NCI-H1105 (cell line): ENCODE measurements at places on chromosomes 7 and 10.

- DNase-seq = no peak
Observed at GRCh38 chr10:24313283-24313682, 104.3 kb downstream of the KIAA1217 start.

- DNase-seq = no peak
Observed at GRCh38 chr10:87659571-87660483, at the start of gene PAPSS2. TSS of gene PAPSS2 (plus strand) at chr10:87659878. CDS start at chr10:87659982, 104 bp downstream.

GRCh38 chr7:42161110-42161509, 75.9 kb downstream of the GLI3 start:
- no peak for DNase-seq

DNA sequence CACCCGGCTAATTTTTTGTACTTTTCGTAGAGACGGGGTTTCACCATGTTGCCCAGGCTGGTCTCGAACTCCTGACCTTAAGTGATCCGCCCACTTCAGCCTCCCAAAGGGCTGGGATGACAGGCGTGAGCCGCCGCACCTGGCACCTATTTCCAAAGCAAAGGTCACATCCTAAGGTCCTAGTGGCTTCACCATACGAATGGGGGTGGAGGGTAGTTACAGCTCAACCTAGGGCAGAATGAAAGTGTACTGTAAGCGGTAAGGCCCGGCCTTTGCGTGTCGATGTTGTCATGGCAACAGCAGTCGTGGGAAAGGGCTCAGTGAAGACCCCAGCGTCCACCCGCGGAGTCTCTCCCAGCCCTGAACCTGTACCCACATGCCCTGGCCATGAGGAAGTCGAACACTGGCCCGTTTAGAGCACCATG, 1.6 kb upstream of the COX19 start:
- DNase-seq = no peak

GRCh38 chr10:121041906-121042305, 190.7 kb downstream of the WDR11 start:
- DNase-seq = no peak

DNA sequence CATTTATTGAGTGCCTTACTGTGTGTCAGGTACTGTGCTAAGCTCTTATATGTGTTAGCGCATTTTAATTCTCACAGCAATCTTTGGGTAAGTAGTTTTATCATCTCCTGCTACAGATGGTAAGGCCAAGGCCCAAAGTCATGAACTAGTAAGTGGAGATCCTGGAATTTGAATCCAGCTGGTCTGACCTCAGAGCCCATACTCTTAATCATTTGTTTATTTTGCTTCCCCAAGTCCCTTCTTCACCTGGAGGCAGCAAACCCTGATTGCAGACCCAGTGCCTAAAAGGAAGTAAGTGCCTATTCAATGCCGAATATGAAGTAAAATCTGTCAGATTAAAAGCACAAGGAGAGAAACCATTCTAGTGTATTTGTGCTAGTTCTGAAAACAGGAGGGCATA, 182.9 kb upstream of the TCF7L2 start:
- DNase-seq = no peak

DNA sequence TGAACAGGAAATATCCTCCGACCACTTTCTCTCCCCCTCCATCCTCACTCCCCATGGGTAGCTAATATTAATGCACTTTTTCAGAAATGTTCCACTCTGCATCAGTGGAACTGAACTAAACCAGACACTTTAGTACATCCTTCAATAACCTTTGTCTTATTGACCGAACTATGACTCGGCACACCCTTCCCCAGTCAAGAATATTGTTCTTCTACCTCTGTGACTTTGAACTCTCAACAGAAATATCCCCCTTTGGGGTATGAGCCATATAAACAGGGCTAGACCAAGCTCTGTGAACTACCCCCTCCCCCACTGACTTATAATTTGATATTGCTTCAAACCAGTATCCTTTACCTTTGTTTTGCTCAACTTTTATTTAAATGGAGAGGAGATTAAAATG, 57.9 kb upstream of the CAPZA2 start:
- DNase-seq = no peak

GRCh38 chr7:70701477-70701876, 430.5 kb upstream of the GALNT17 start:
- no peak for DNase-seq

DNA sequence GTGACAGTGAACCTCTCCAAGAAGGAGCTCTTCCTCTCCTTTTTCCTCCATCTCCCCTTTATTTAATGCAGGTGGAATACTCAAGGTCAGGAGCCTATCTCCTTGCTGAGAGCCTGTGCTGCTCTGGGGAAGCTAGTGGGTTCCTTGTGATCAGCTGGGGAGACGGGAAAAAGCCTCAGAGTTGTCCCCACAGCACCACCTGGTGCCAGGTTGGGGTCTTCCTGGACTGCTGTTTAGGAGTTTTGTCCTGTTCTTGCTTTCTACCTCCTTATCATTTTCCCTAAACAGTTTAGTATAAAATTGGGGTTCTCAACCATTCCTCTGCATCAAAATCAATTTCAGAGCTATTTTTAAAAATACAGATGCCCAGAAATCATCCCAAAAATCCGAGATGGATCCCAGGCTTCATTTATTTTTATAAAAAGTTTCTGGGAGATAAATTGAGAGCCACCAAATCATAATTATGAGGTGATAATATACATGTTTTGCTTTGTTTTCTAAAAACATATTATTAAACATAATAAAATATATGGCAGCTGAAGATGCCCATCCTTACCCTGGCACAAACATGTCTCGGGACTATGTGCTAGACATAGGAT, 44.3 kb downstream of the MACC1 start:
- peak; percentile 36 for DNase-seq

- no peak for DNase-seq
Observed at GRCh38 chr10:75106242-75106641, 5.2 kb upstream of the SAMD8 start.

- no peak for DNase-seq
Observed at GRCh38 chr10:86535132-86535882, 13.7 kb upstream of the WAPL start.

DNA sequence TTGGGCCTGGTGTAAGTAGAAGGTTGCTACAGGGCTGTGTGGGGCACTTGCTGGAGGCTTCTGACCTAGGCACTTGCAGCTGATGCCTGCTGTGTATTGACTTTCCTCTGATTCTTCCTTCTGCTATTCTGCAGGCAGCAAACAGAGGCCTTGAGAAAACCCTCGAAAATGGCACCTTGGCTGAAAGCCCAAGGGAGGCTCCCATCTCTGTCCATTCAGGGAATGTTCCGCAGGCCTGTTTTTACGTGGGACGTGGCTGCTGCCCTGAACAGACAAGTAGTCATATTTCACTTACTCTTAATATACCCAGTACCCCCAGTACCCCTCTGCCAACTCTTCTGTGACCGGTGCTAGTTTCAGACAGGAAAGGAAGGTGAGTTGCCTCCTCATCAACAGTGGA, 664.7 kb downstream of the INHBA start:
- DNase-seq = no peak

- DNase-seq = no peak
Observed at GRCh38 chr7:110595694-110596093, 495.2 kb upstream of the LRRN3 start.

- no peak for DNase-seq
Observed at GRCh38 chr7:26507108-26507987, 215.7 kb downstream of the SNX10 start.

GRCh38 chr7:135380351-135380750, 129.6 kb downstream of the CNOT4 start:
- no peak for DNase-seq
